ENCODE measurements at places on chromosomes 12 and 14.

- DNase-seq, result no peak
Measured at GRCh38 chr12:103779410-103780092, 61.5 kb downstream of the NT5DC3 start.

DNA sequence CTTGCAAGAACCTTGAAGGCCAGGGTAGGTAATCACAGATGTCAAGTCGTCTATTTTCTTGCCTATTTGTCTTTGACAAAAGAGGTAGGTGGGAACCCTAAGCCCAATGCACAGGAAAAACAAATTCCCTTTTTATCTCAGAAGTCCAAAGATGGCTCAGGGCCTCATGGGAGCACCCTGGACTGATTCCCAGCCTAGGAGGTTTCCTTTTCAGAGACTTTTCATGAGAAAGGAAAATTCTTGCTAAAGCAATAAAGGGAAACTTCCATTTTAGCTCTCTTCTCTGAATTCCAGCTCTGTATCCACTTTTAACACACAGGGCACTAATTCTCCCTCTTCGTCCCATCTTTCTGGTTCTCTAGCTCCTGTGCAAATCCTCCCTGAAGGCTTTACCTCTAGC is 1.2 kb downstream of the ZNF641 start:
- DNase-seq, result no peak

GRCh38 chr12:46678426-46678825 is 147.4 kb downstream of the SLC38A4 start:
- DNase-seq, result peak; percentile 97

GRCh38 chr12:101634724-101635123 is 40.0 kb downstream of the MYBPC1 start:
- no peak for DNase-seq

- DNase-seq, result peak; percentile 99
Measured at GRCh38 chr12:14952299-14952921, 9.0 kb downstream of the ARHGDIB start.

Measured in bronchial epithelial cell (primary cell).